Inflammatory macrophage treated with lipopolysaccharide for 4 hours (primary cell): ENCODE measurements at places on chromosomes 4 and X.

DNA sequence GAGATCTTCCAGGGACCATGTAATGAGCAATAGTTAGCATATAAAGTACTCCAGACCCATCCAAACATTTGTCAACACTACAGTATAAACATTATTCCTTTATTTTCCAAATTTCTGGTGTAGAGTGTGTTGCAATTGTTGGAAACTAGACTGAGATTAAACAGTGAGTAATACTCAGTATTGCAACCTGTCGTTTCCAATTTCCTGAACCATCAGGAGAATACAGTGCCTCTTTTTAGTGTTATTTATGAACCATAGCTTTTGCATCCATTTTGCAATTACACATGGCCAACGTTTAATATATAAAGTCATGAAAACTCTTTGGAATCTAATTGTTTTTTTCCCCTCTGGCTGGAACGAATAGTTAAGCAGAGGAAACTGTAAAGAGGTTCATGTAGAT, 58.3 kb upstream of the DHRSX start:
- no peak for DNase-seq

- no peak for DNase-seq
Measured at GRCh38 chr4:25811374-25811690, 51.5 kb downstream of the SEL1L3 start.

GRCh38 chr4:79390890-79391289, 17.1 kb downstream of the GK2 start:
- no peak for DNase-seq

GRCh38 chr4:109429545-109429944, 4.1 kb upstream of the SEC24B start:
- DNase-seq, result no peak

DNA sequence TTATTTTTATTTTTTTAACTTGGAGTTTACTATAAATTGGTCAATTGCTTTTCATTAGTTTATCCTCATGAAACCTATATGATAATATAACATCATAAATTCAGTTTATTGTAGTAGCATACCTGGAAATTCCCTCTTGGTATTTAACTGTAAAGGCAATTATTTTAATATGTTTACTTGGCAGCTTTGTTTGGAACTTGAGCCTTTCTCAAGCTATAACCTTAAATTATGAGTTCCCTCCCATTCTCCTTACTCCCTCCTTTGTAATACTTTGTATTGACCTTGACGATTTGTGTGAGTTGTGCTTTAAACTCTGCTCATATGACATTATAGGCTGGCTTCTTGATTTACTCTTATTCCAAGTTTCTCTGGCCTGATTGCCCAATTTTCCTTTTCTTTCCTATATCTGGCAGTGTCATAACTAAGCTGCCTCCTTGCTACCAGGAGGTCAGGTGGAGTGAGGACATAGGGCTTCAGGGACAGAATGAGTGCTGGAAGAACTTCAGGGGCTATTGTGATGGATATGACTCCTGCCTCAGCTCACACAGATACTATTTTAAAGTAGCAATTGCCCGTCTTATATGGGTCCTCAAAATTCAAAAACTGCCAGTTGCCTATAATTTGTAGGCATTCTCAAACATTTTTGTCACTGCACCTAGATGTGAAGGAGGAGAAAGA, 77.7 kb downstream of the RAP1GDS1 start:
- no peak for DNase-seq
